Activated T-helper 1 cell treated with anti-CD3 and anti-CD28 coated beads, Interleukin-2, amount 50 U/mL, for 16 hours (primary cell): ENCODE measurements at places on chromosomes 5 and 9.

DNA sequence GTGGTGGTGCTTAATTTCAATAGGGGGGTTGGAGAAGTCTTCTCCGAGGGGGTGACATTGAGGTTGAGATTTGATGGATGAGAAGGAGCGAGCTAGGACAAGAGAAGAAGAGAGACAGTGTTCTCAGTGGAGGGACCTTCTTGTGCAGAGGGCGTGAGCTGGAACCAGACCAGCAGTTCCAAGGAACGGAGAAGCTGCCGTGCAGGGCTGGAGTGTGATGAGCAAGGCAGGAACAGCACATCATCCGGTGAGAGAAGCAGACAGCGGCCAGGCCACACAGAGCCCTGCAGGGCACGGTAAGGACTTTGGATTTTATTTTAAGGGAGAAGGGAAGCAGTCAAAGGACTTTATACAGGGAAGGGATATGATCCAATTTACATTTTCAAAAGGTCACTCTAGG lies 206.9 kb downstream of the MELK start:
- no peak for DNase-seq

DNA sequence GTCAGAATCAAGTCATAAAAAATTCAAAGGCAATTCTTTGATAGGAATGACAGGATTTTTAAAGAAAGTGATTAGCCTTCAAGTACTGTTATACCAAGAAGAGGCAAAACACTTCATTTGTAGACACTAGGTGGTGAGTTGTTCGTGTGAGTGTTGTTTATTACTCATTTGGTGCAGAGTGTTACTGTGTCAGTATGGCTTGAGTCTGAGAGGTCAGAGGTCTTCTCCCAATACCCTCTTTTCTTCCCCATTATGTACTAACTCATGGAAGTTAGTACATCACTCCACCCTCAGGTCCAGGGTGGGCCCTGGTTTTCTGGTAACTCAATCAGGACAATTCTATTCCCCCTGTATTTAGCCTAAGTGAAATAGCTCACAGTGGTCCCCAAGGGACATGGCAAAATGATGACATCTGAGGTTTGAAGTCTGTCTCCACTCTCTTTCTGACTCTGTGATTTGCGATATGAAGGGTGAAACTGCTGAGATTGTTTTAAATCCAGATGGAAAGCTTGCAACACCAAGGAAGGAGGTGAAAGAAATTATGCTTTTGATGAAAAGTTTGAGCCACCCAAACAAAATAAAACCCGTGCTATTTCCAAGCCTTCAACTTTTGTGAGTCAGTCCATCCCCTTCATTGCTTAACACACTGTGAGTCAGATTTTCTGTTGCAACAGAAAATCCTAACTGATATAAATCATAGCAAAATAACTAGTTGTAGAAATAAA lies 56.8 kb downstream of the NUDT12 start:
- DNase-seq = no peak

DNA sequence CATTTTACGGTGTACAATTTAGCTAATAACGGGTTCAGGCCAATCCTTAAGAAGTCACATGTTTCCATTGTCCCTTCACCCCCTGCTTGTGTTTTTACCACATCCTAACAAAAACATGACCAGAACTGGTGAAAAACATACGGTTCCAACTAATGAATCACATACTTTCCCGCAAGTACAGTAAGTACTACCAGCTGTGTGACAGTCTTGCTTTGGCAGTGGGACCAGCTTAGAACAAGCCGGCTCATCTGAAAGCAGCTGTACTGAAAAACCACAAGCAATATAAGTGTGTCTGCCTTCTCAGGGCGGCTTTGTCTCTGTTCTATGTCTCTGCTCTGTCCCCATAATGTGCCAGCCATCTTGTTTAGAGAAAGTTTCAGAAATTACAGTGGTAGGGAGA lies 242.5 kb downstream of the BNC2 start:
- DNase-seq = no peak

DNA sequence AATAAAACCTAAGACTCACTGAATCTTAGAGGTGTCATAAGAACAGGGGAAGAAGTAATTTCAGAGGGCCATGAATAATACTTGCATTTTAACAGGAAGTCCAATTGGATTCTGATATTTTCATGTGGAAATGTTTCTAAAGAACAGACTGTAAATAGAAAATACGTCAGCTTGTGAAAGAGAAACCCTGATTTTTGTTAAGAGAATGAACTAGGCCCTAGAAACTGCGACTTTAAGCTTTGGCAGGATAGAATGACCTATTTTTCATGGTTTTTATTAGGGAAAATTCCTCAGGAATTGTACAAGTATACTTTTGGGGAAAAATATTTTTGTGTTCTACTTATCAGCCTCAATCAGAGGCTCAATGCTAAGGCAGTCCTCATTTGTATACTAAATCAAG lies 215.5 kb upstream of the ACTBL2 start:
- DNase-seq = no peak

- DNase-seq = no peak
Observed at GRCh38 chr9:108300306-108301287, 555.2 kb downstream of the ACTL7B start.

DNA sequence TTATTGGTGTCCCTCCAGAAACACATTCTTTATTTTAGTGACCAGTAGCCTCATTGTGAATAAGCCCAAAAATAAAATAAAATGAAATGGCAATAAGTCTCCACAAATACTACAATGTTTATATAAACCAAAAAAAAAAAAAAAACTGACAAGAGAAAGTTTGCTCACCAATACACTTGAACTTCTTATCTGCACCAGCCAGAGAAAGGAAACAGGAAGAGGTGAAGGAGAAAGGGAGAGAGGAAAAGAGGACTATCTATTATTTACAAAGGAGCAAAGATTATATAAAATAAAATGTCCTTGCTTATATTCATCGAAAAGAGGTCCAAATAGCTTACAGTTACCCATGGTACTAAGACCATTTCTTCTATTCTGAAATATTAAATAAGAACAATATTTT lies 176.4 kb upstream of the CCNG1 start:
- no peak for DNase-seq

DNA sequence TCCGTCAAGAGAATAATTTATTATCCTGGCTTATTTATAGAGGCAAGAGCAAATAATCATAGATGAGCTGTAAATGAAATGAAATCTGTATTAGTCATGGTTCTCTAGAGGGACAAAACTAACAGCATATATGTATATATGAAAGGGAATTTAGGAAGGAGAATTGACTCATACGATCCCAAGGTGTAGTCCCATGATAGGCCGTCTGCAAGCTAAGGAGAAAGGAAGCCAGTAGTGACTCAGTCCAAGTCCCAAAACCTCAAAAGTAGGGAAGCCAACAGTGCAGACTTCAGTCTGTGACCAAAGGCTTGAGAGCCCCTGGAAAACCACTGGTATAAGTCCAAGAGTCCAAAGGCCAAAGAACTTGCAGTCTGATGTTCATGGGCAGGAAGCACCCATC lies 515.9 kb upstream of the CYLC2 start:
- DNase-seq = no peak

DNA sequence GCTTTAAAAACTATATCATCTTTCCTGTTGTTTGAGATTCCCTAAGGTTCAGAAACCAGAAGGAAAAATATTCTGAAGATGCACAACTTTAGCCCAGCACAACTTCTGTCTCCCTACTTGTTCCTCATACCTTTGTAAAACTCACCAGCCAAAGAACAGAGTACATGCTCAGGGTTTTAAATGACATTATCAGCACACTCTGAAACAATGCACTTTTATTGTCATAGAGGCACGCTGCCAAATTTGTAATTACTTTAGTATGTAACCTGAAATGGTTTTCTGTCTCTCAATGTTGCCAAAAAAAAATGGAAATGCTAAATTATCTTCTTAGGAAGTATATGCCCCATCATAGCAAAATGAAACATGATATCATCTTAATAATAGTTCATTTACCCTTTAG lies 383.6 kb upstream of the CDH6 start:
- no peak for DNase-seq

- DNase-seq = no peak
Observed at GRCh38 chr5:141392429-141393198, at the start of gene PCDHGA8. Gene PCDHGA8 (plus strand): TSS chr5:141392633. CDS start chr5:141392814, 181 bp downstream.

DNA sequence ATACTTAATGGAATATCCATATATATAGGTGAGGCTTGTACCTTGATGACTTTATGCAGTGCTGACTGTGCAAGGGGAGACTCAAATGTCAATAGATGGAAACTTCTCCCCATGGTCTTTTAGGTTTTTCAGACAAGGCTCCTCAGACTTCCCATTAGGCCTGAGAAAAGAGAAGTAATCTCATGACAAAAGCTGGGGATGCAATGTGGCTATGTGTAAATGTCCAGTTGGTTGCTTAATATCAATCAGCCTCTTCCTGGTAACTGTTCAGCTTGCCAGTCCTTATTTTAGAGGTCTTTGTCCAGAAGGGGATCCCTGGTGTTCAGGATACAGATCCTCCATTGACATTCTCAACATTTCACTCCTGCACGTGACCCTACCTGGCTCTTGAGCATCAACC lies 621.1 kb upstream of the CDH18 start:
- DNase-seq = no peak

DNA sequence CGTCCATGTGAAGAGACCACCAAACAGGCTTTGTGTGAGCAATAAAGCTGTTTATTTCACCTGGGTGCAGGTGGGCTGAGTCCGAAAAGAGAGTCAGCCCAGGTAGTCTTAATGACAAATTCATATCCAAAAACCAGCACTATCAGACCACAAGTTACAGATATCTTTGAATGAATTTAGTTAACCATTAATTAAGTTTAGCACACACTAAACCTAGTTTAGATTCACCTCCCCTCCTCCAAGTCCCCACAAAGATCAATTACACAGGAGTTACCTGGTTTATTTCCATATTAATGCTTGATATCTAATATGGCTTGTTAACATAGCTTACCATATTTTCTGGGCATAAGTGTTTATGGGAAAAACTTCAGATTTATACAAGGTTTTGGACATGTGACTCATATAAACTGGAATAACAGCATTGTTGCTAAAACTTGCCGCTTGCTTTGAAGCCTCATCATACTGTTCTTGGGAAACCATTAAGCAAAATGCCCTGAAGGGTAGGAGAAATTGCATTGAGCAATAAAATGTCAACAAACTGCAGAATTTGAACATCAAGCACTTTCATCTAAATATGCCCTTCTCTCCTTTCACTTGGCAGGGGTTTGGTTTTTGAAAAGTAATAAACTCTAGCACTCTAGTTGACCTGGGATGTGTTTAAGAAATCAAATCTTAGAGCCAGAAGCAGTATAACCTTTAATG lies 166.9 kb downstream of the SNCAIP start:
- no peak for DNase-seq

DNA sequence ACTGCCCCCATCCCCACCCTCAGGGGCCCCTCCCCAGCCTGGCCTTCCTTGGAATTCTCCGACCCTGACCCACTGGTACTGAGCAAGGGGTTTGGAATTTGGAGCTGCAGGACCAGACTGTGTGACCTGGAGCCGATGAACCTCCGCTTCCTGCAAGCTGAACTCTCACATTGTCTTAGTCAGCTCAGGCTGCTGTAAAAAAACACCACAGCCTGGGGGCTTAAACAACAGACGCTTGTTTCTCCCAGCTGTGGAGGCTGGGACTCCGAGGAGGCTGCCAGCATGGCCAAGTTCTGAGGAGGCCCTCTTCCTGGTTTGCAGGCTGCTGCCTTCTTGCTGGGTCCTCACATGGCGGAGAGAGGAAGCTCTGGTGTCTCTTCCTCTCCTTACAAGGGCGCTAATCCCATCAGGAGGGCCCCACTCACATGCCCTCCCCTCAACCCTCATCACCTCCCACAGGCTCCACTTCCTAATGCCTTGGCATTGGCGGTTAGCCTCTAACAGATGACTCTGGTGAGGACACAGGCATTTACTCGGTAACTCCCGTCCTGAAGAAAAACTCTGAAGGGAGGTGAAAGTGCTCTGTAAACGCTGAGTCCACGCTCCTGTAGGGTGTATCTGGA lies 42.4 kb downstream of the C5orf15 start:
- no peak for DNase-seq

- DNase-seq = no peak
Observed at GRCh38 chr5:1359713-1360112, 14.8 kb upstream of the CLPTM1L start.

- no peak for DNase-seq
Observed at GRCh38 chr9:97768746-97769145, 71.6 kb upstream of the XPA start.

DNA sequence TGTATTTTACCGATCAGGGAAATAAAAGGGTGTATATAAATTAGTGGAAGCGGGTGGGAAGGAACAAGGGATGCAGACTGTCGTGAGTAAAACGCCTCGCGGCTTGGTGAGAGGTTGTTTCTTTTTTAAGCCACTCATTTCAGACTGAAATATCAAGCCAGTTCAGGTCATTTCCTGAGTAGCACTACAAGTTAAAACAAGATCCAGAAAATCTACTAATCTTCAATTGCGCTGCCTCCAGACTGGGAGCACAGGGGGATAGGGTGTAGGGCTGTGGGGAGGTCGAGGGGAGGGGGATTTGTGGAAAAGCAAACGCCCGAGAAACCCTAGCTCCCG lies 140.8 kb downstream of the TSSK1B start:
- no peak for DNase-seq

- DNase-seq = no peak
Observed at GRCh38 chr5:132782101-132782500, 5.1 kb upstream of the SEPTIN8 start.

DNA sequence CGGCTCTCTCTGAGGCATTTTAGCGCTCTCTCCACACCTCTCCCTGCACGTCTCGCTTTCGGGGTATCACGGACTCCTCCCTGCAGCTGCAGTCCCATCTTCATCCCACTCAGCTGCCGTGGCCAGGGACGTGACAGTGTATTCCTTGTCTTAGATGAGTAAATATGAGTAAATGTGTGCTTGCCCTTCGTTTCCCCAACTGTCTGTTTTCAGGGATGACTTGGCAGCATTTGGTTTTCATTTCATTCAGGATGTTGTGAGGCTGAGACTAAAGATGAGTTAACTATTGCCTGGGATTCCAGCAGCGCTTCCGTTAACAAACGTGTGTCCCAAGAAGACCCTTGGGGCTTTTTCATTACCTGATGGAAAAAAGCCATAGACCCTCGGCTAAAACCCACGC lies 29.5 kb downstream of the GDNF start:
- no peak for DNase-seq

GRCh38 chr5:142852416-142853198 lies 82.4 kb downstream of the ARHGAP26 start:
- DNase-seq = no peak

- no peak for DNase-seq
Observed at GRCh38 chr9:83132768-83133167, 69.8 kb upstream of the RASEF start.

DNA sequence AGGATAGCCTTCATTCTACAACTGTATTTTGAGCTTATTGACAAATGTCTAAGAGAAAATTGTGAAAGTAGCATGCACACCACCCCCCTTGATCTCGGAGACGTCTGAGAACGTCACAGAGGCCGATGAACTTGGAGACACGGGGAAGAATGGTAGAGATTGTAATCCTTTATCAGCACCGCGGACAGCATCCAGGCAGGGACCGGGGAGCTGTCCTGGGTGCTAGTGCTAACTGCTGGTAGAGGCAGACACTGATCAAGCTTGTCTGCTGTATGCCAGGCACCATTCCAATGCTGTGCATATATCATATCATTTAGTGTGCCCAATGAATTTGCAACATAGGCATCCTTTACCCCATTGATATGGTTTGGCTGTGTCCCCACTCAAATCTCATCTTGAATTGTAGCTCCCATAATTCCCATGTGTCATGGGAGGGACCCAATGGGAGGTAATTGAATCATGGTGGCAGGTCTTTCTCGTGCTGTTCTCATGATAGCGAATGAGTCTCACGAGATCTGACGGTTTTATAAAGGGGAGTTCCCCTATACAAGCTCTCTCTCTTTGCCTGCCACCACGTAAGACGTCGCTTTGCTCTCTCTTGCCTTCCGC lies 98.8 kb downstream of the LHX2 start:
- no peak for DNase-seq

GRCh38 chr9:13974891-13975290 lies 339.1 kb downstream of the NFIB start:
- no peak for DNase-seq
